ENCODE measurements at places on chromosomes 7 and 10.
A peak's percentile ranks its signal among the peaks of the same experiment; 100 is the strongest.

- no peak for DNase-seq
Observed at GRCh38 chr7:132368246-132368900, 207.9 kb downstream of the PLXNA4 start.

- DNase-seq, result no peak
Observed at GRCh38 chr10:64863836-64864235, 1342.6 kb downstream of the REEP3 start.

GRCh38 chr10:69757553-69758309 lies 44.0 kb upstream of the COL13A1 start:
- no peak for DNase-seq

DNA sequence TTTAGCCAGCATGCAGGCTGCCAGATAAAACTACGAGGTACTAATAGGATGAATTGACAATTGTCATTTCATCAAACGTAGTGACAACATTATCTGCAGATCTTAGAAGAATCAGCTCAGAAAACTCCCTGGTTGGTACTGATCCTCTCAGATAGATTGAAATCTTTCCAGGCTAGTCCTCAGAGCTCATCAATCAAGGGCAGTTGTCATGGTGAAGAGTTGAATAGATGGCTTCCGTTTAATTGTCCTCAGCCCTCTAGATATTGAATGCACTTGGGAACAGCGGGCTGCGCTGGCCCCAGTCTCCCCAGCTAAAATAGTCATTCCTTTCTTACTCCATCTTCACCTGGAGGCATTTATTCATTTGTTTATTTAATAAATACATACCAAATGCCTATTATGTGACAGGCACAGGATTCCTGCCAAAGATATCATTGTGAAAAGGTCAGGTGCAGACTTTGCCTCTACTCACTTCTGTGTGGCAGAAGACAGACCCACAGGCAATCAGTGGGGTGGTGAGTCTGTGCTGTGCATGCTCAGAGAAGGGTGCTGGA lies 1081.6 kb downstream of the TYW1 start:
- DNase-seq, result no peak

DNA sequence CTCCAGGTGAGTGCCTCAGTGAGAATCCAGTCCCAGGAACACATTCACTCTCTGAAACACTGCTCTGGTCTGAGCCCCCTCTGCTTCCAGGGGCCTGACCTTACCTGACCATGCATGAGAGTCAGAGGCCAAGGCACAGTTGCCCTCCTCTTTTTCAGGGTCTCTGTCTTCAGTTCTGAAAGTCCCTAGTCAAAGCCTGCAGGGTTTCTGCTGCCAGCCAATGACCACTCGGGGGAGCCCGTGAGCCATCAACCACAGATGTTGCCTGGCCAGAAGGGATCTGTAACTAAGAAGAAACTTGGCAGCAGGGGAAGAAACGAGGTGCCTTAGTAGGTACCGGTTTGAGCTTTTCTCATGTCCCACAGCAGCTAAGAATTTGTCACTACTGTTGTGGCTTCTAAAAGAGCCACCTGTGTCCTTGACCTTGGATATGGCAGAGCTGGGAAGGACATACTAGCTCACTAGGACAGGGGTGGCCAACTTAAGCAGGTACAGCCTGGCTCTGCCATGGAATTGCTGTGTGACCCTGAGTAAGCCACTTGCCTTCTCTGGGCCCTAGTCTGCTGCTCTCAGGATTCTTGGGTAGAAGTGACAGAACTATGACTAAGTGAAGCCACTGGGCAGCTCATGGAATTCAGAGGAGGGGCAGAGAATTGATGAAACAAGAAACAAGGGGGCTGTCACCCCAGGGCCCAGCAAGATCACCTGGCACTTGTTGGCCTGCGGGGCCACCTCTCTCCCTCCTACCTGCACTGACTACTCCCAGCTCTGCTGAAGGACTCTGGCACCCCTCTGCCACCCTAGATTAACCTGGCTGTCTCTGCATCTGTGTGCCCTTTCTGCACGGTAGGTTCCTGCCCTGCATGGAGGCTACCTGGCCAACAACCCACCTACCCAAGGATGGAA lies 83.8 kb upstream of the GPR26 start:
- peak; percentile 25 for DNase-seq

- no peak for DNase-seq
Observed at GRCh38 chr7:68429411-68430117, 1168.7 kb upstream of the AUTS2 start.
